Left lobe of liver (tissue), 2 donors: ENCODE measurements at places on chromosomes 7 and 10. TPM values are rescaled to one million over a fixed set of nuclear protein-coding genes. Genes with fewer than 3 reads are reported as not detected.

Gene EPO
- 6.4 TPM for total RNA-seq

DNA sequence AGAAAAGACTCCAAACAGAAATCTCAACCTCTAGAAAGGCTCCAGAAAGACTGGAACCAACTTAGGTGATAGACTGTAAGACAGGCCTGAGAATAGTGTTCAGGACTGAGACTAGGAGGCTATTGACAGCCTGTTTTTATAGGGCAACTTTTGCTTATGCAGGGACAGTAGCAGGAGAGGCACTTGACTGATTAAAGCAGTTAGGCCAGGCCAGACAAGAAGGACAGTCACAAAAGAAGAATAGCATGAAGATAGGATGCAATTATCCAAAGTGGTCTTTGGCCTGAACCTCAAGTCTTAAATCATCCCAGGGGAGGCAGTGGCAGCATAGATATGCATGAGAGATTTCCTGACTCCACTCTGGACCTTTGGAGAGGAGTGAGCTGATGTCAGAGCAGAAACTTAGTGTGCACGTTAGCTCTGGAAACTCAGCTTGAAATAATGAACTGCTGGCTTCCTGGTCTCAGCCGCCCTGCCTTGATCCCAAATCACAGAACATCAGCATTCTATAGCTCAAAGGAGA, 290.6 kb downstream of the SORCS3 start:
- no peak for DNase-seq

DNA sequence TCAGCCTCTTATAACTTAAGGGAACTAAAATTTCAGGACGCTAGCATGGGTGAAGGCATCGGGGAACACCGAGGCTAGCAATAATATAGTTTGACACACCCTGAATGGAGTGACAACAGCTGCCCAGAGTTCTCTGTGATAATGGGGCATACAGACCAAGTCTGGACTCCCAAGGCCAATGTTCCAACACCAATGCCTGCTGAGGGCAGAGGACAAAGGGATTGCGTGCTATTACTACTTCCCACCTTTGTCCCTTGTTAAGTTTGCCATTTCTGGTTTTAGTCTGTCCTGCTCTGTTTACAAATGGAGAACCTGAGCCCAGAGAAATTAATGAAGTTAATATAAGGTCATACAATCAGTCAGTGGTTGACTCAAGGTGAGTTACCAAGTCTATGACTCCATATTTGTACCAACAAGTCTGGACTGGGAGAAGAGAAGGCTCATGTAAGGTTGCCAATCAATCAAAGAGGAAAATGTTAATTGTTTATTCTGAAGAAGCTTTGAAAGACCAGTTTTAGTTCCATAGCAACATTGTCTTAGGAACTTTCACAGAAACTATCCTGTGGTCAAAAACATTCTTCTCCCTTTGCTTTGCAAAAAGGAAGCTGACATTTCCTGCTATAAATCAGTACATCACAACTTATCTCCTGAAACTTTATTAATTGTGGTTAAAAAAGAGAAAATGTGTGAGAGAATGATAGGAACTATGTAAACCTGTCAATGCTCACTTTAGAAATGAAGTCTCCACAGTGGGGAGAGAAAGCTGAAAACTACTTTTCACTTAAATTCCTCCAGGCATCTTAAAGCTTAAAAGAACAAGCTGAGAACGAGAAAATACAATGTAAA, 74.5 kb downstream of the CCDC6 start:
- DNase-seq: no peak

GRCh38 chr10:101388676-101389276, 34.8 kb downstream of the BTRC start:
- DNase-seq: no peak

DNA sequence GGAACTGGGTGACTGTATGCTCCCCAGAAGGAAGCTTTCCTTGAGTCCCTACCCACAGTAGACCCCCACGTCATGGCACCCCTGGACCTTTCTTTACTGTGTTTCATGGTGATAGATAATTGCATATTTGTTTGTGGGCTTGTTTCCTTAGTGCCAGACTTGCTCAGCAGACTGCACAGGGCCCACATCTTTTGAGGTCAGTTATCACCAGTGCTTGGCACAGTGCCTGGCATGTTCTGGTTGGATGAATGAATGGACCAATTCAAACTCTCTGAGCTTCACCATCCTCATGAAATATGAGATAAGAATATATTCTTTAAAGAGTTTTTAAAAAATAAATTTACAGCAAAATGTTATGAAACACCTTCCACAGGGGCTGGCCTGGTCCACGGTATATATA, 78.4 kb upstream of the EMX2 start:
- no peak for DNase-seq

DNA sequence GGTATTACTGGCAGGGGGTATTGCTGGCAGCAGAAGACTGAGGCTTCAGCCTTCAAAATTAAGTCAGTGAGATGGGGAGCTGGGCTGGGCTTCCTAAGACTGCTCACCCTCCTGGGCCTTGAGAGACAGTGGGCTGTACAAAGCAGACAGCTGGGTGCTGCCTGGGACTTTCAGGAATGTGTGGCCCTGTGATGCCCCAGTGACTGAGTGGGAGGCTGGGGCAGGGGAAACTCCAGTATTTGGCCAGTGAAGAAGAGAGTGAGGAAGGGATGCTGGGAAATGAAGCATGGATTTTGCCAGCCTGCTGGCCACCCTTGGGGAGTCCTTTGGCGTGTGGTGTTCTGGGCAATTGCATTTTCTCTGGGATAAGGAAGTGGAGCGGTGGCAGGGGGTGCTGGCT, 442 bp downstream of the ANKRD2 start:
- no peak for DNase-seq

GRCh38 chr10:97336942-97337831, 2.7 kb upstream of the FRAT2 start:
- DNase-seq: no peak

DNA sequence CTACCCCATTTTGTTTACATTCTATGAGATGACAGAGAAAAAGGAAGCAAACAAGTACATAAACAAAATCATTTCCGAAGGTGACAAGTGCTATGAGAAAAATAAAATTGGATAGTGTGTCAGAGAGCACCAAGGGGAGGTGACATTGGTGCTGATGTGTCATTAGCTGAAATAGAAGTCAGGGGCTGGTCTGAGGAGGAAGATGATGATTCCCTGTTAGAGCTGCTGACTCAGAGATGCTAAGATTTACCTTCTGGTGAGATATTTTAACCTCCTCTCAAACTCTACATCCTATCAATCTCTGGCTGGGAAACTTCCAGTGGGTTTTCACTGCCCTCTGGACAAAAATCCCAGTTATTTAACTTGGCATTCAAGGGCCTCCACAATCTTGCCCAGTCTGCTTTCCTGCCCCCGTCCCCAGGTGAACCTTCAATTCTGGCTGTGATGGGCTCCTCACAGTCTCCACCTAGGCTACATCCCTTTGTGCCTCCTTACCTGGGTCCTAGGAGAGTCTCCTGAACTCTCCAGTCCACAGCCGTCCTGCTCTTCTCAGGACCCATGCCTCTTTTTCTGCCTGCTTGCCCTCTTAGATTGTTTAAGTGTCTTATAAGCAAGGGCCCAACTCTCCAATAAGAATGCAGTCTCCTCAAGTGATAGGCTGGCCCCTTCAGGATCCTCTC, 26.6 kb downstream of the DUSP5 start:
- DNase-seq: no peak

Gene SPDYE18
- 0.60 TPM for total RNA-seq

GRCh38 chr7:157930441-157930840, 593.6 kb downstream of the DNAJB6 start:
- DNase-seq: no peak

DNA sequence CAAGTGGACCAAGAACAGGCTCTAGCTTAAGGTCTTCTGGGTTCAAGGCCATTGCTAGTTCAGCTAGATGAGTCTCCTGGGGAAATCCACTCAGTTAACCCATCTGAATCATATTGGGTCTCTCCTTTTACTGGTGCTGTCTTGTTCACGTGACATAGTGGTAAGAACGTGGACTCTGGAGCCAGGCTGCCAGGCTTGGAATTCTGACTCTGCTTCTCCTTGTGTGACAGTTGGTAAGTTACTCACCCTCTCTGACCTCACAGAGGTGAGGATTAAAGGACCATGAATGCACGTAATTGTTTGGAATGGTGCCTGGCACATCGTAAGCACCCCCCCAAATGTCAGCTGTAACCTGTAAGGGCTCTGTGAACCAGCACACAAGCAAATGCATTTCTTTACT, 9.7 kb upstream of the CALU start:
- no peak for DNase-seq

DNA sequence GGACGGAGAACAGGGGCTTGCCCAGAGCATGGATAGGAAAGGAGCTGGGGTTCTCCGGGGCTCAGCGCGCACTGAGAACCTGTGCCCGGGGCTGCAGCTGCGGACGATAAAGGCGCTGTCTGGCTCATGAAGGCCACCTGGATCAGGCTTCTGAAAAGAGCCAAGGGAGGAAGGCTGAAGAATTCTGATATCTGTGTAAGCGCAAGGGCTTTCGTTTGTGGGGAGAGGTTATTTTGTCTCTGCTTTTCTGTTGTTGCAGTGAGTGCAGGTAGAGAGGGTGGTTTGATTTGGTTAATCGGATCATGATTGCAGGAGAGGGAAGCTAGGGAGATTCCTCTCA, 250.5 kb downstream of the NSUN6 start:
- DNase-seq: peak; percentile 51

Gene ASCC1
- total RNA-seq: 27.9 TPM

Gene OGDHL
- total RNA-seq: 88.9 TPM

- DNase-seq: no peak
Measured at GRCh38 chr7:140084972-140085371, 22.2 kb upstream of the PARP12 start.

- DNase-seq: no peak
Measured at GRCh38 chr7:7923818-7924217, 44.8 kb upstream of the GLCCI1 start.

DNA sequence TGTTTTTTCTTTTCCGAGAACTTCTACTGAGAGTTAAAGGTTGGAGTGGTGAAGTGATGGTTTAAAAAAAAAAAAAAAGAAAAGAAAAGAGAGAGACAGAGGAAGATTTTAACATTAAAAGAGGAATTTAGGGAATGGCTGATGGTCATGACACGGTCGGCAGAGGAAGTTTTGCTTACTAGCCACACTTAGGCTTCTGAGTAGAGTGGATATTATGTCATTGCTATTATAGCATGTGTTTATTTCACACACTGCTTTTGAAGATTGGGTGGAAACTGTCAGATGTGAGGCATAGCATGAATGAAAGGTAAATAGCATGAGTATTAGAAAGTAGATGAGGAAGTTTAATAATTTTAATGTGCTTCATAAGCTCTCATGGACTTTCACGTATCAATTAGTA, 2.5 kb downstream of the KAT6B start:
- no peak for DNase-seq

DNA sequence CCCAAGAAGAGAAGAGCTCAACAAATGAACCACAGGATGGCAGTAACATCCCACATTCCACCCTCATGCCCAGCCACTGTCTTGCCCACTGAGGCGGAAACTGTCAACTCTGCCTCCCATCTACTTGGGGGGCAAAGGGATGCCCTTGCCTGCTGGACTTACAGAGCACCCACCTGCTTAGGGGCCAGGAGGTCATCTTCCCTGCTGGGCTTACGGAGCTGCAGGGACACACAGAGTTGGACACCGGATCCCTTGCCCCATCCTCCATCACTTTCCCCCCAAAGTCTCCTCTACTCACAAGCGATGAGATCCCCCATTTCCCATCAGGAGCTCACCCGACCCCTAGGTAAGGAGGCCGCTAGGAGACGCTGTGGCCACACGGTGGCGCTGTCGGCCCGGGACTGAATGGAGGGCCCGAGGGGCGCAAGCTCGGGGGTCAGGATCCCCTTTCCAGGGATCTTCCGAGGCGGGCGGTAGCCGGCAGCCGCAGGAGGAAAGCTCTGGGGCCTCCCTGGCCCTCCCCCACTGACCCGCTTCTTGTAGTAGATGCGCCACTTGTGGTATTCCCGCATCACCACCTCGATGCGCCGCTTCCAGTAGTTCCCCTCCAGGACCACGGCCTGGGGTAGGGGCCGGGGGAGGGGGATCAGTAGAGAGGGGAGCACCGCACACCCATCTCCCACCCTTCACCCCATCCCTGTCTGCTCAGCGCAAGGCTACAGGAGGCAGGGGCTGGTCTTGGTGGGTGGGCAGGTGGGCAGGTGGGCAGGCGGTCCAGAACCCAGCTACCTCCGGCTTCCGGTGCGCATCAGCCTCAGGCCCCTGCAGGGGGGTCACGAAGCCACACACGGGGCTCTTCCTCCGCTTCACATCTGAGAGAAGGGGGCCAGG, 17.3 kb downstream of the MLXIPL start:
- peak; percentile 62 for DNase-seq

Gene ADCYAP1R1
- 0.65 TPM for total RNA-seq

DNA sequence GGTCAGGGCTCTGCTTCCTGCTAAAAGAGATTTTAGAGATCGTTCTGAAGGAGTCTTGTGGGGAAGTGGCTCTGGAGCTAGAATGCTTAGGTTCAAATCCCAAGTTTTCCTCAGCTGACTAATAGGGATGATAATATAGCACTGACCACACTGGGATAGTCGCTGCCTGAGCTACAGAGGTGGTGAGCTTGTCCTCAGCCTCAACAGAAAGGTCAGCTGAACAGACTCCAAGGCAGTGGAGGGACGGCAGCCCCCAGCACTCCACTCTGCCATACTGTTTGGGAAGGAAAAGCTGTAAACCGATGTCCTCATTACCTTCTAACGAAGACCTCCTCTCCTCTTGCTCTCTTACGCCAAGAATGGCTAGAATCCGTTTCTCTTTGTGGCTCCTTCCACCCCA, 36.2 kb downstream of the KAT6B start:
- DNase-seq: no peak

- DNase-seq: no peak
Measured at GRCh38 chr10:16944986-16945385, 127.8 kb upstream of the RSU1 start.

- DNase-seq: no peak
Measured at GRCh38 chr7:99767662-99768061, 16.3 kb downstream of the CYP3A4 start.

DNA sequence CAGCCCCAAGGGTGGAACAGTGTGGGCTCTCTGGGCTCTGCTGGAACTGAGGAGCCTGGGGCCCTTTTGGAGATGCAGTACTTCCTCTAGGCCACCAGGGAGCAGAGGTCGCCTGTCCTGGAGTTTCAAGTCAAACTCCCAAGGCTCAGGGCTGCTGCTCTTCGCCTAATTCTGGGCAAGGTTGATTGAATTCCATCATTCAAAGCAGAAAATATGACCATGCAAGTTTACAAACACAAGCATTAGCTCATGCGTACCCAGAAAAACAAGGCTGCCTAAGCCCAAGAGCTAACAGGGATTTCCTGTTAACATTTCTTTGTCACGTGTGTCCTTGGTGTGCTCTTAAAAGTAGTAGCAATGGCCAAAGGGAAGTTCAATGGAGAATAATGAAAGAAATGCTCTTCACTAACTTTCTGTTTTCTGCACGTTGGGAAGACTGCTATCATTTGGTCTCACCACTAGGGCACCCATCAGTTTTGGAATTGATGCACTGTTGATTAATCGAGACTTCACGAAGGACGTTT, 20.1 kb downstream of the LDB3 start:
- DNase-seq: peak; percentile 61

DNA sequence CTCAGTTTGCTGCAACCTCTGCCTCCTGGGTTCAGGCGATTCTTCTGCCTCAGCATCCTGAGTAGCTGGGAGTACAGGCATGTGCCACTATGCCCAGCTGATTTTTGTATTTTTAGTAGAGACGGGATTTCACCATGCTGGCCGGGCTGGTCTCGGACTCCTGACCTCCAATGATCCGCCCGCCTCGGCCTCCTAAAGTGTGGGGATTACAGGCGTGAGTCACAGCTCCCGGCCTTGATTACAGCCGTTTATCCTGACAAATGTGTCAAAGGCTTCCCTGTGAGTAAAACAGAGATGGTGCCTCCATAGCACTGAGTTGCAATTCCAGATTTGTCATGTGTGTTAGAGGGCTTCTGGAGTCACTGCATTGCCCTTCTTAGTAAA, 273.7 kb downstream of the CCDC3 start:
- no peak for DNase-seq

- no peak for DNase-seq
Measured at GRCh38 chr7:24877790-24878311, 102.1 kb downstream of the OSBPL3 start.
